Panc1 (cell line): ENCODE measurements at places on chromosomes 4 and X.

GRCh38 chr4:142516686-142517526 is 329.2 kb downstream of the INPP4B start:
- no peak for DNase-seq

DNA sequence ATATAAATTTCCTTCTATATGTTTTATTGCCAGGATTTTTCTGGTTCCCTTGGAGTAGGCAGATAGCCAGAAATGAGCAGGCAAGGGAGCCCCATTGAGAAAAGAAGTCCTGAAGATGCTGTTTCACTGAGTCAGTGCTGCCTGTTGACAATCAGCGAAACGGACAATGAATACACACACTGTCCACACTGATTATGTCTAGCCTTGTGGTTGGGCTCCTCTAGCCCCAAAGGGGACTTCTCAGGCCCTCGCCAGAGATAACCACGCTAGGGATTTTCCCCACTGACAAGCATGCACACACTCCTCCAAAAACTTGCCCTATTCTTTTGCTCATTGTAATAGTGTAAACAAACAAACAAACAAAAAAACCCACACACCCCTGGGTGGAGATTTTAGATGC is 369.3 kb downstream of the DMD start:
- no peak for DNase-seq

GRCh38 chrX:27575565-27575964 is 14.6 kb upstream of the DCAF8L2 start:
- no peak for DNase-seq

GRCh38 chrX:139125916-139126315 is 404.6 kb upstream of the F9 start:
- DNase-seq = no peak

DNA sequence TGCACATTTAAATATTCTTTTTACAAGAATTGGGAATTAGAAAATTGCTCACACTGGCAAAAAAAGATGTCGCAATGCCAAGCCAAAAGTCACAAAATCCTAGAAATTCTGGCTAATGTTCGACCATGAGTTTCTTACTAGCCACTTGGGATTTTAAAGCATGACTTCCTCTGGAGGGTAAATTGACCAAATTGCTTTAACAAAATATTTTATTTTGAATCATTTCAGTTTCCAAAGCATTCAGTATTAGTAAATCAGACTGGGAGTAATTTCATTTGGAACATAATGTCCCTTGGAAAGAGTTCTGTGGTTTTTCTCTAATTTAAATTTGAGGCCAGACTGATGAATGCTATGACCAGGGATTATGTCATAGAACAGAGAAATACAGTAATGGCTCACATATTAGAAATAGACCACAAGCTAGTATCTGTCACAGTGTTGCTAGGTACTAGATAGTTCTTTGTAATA is 7.6 kb upstream of the CXCL5 start:
- DNase-seq = no peak

GRCh38 chrX:43676971-43677572 is 21.0 kb downstream of the MAOA start:
- no peak for DNase-seq
